ENCODE measurements at places on chromosomes 12 and 14.

DNA sequence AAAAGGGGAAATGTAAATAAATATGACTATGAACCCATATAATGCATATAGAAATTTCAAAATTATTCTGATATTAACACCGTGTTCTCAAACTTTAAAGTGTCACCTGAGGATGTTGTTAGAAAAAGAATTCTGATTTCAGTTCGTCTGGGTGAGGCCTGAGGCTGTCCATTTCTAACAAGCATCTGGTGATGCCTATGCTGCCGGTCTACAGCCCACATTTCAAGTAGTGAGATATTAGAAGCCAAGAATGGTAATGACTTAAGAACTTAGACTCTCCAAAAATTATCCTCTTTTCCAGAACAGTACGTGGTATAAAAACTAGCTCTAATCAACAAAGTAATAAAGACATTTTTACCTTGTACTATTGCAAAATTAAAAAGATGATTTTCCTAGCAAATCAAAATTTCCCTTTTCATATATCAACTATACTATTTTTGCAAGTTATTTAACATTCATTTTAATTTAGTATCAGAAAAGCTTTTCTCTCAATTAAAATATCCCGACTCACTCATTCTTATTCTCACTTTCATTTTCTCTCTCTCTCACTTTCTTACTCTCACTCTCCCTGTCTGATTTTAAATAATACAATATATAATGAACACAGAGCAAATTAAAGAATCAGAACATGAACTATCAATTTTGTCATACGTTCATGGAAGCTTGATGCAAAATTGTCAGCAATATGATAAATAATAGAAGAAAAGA lies 35.0 kb downstream of the PIK3C2G start:
- DNase-seq: no peak

- DNase-seq: no peak
These were observed 240.3 kb upstream of the PELI2 start for GRCh38 chr14:55877942-55878341.

- DNase-seq: no peak
These were observed 509.1 kb downstream of the DIO2 start for GRCh38 chr14:79702197-79702596.

GRCh38 chr12:113439606-113440030 lies 17.4 kb downstream of the SDSL start:
- peak; percentile 44 for DNase-seq
